Mucosa of descending colon (tissue), 3 donors: ENCODE measurements at places on chromosomes 6 and 20. TPM values are rescaled to one million over a fixed set of nuclear protein-coding genes. Genes with fewer than 3 reads are reported as not detected.

DNA sequence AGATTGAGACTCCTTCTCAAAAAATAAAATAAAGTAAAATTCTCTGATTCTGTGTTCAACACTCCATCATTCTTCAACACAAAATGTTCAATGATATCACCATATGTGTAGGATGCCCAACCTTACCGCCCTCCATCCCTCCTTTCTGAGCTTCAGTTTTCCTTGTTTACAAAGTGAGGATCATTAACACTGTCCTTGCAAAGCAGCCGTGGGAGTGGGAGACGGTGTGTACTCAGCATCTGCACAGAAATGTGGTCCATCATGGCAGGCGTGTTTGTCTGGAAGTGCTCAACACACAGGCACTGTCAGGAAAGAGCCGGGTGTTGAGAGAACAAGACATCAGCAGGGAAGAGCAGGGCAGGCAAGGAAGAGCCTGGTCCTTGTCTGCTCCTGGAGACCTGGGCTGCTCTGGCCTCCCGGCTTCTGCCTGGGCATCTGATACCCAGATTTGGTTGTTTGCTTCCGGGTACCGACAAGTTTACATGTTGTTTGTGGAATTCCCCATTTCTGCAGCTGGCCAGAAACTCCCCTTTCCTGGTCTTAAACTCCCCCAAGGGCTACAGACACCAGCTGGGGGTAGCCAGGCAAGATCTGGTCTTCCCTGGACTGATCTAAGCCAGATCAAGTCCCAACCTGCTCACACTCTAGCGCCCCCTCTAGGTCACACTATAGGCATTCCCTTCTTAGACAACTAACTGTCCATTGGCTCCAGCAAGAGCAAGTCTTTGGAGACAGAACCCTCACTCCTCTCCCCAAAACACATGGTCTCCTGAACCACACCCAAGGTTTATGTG is 26.7 kb upstream of the TTPAL start:
- DNase-seq, result no peak

GRCh38 chr6:158175111-158175510 is 7.0 kb downstream of the GTF2H5 start:
- DNase-seq, result no peak

- DNase-seq, result no peak
Measured at GRCh38 chr6:1815827-1816452, 206.2 kb downstream of the FOXC1 start.

DNA sequence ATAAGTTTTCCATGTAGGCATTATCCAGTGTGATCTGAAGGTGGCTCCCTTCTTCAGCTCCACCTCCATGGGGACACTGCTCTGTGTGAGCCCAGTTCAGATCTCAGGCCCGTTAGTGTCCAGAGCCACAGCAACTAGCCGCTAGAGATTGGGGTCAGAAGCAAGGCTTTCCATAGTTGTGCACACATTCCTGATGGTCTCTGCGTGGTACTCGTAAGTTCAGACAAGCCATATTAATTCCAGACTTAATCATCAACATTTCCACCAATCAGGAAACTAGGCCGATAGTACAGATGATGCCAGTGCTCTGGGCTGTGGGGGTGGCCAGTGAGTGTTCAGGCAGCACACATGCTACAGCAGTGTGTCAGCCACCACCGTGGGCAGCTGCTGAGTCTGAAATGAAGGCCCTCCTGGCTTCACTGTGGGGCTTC is 17.5 kb upstream of the SYNCRIP start:
- DNase-seq, result no peak

- no peak for DNase-seq
Measured at GRCh38 chr6:15431762-15432483, 186.1 kb downstream of the JARID2 start.

DNA sequence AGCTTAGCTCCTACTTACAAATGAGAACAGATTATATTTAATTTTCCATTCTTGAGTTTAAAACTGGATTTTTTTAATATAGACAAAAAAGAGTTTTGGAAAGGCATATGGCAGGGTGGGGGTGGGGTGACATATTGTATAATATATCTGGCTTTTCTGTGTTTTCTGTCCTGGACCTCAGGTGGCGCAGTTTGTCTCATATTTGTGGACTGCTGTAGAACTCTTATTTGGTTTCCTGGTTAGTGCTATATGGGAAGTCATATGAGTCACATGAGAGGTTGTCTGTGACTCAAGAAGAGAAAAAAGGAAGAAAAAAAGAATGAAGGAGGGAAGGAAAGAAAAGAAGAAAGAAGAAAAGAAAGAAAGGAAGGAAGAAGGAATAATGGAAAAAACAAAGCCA is 131.8 kb downstream of the CLVS2 start:
- no peak for DNase-seq

DNA sequence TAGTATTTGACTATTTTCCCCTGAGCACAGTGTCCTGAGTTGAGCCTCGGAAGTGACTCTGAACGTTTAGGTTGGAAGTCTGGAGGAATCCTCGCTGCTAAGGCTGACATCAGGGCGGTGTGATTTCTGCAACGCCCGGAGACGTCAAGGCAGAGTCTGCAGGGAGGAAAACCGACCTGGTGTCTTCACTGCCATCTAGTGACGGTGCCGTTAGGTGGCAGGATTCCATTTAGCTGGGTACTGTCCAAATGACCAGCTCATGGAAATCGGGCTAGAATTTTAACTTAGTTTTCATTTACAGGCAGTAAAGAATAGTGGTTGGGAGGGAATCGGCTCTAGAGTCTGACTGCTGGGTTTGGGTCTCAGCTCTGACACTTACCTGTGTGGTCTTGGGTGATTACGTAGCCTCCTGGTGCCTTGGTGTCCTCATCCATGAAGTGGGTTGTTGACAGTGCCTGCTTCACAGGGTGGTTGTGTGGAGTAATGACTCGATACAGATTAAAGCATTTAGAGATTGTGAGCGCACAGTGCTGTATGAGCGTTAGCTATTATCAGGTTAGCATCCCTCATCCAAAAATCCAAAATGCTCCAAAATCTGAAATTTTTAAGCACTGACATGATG is 35.0 kb downstream of the FOXF2 start:
- DNase-seq, result peak; percentile 66

- DNase-seq, result no peak
Measured at GRCh38 chr6:147595961-147596360, 87.5 kb downstream of the SAMD5 start.

GRCh38 chr6:19309661-19310060 is 527.5 kb upstream of the ID4 start:
- no peak for DNase-seq

DNA sequence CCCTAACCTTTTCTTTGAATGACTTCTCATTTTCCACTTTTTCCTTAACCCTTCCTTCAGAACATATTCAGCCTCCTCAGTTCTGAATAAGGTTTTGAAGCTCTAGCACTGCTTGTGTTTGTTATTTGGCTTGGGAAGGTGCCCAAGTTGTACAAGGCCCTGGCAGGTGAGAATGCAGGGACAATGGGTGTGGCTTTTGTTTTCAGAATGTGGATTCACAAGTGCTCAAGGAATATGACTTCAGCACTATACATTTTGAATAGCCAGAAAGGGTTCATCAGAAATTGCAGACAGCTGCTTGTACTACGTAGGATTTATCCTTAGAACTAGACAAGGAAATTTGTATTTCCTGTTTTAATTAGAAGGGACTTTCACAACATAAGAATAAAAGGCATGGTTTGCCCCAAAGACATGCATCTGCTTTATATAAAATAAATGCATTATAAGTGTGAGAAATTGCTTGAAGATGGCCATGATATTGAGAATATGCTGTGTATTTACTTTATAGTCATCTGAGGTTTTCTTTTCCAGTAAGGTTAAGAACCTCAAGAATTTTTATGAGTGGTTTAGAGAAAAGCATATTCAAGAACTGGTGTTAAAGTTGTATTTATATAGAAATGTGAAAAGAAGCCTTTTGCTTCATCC is 29.3 kb upstream of the PRDM1 start:
- DNase-seq, result no peak

DNA sequence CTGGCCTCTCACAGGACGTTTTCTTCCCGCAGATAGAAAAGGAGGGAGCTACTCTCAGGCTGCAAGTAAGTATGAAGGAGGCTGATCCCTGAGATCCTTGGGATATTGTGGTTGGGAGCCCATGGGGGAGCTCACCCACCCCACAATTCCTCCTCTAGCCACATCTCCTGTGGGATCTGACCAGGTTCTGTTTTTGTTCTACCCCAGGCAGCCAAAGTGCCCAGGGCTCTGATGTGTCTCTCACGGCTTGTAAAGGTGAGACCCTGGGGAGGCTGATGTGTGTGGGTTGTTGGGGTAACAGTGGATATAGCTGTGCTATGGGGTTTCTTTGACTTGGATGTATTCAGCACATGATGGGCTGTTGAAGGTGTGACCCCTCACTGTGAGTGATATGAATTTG is 52.0 kb upstream of the POLR1H start:
- DNase-seq, result no peak

GRCh38 chr6:79403086-79403485 is 134.1 kb downstream of the LCA5 start:
- no peak for DNase-seq

The MUC21 gene
- total RNA-seq, result not detected

The MAS1 gene
- total RNA-seq, result not detected

The ARMH2 gene
- total RNA-seq, result not detected

The CALHM5 gene
- total RNA-seq, result 0.20 TPM

The EPB41L1 gene
- 95.3 TPM for total RNA-seq
